ENCODE measurements at places on chromosomes 6 and 20. TPM values are rescaled to one million over a fixed set of nuclear protein-coding genes. Genes with fewer than 3 reads are reported as not detected.

Gene RAB22A
- polyA plus RNA-seq: 20.6 TPM

Gene OPRM1
- polyA plus RNA-seq: not detected

Gene GSTA3
- not detected for polyA plus RNA-seq

Gene BPIFB4
- polyA plus RNA-seq: not detected

Gene WFDC9
- polyA plus RNA-seq: not detected

Gene RRAGD
- 0.08 TPM for polyA plus RNA-seq

Gene DCBLD1
- 35.2 TPM for polyA plus RNA-seq

Gene GGTLC1
- polyA plus RNA-seq: not detected

Gene PRPH2
- polyA plus RNA-seq: 6.3 TPM

Gene RPP40
- 8.3 TPM for polyA plus RNA-seq

Gene CRISP3
- polyA plus RNA-seq: not detected

Gene CD164
- polyA plus RNA-seq: 280 TPM

Gene SOX4
- 6.5 TPM for polyA plus RNA-seq

Gene FNDC11
- polyA plus RNA-seq: 0.22 TPM

Gene KCNK5
- 0.02 TPM for polyA plus RNA-seq

Gene NKX2-4
- polyA plus RNA-seq: not detected

DNA sequence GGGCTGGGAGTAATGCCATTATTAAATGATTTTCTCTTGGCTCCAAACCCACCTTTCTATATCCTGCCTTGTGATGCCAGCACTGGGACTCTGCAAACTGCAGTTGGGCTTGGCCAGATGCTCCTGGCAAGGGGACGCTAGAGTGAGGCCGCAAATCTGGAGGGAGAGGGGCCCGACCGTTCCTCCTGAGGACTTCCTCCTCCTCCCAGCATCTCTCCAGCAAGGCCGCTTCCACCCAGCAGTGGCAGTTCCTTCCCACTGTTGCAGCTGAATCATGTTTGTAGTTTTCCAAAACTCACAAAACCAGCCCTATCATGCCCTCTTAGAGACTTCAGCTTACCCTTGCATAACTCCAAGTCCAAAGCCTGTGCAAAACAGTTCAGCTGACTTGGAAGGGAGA lies 244.4 kb downstream of the FOXA2 start:
- no peak for DNase-seq

DNA sequence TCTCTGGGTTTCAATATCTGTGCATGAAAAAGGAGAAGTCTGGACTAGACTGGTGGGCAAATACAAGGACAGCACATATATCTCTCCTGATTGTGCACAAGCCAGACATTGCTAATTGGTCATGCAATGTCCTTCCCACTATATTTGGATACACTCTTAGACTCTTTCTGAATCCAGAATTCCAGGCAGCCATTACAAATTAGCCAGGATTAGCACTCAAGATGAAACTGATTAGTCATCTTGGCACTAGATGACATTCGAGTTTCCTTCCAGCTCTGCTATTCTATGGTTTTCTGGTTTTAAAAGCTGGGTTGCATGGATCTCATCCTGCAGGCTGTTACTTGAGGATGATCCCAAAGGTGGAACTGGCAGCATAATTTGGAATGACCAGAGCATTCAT lies 73.2 kb downstream of the SCP2D1 start:
- no peak for DNase-seq

DNA sequence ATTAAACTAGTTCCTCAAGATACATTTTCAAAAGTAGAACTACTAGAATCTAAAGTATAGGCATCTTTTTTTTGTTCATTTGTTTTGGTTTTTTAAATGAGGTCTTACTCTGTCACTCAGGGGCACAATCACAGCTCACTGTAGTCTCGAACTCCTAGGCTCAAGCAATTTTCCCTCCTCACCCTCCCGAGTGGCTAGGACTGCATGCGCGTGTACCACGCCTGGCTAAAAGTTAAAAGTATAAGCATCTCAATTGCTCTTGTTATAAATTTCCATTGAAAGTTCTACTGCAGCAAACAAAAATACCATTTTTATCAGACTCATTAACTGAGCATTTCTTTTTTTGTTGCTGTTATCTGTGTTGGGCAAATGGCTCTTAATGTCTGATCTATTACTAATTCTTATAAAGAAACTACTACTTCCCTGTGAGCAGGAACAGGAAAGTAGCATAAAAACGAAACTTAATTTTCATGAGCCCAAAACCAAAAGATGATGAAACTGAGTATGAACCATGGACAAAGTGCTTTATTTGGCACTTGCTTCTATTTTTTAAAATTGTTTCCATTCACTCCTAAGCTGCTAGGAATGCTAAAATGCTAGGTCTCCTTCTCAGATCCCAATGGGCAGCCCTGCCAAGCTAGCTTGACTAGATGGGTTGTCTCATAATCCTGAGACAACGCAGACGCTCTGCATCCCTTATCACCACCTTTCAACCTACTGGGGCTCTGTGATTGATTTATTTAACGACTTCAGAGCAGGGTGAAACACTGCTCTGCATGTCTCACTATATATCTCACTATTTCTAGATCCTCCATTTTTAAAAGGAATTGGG lies 36.9 kb downstream of the TRPC4AP start:
- DNase-seq: peak; percentile 60

GRCh38 chr20:48605364-48606171 lies 222.2 kb downstream of the PREX1 start:
- DNase-seq: no peak

GRCh38 chr6:139743664-139744437 lies 369.4 kb upstream of the CITED2 start:
- peak; percentile 81 for DNase-seq

GRCh38 chr20:22093122-22093521 lies 387.7 kb downstream of the PAX1 start:
- no peak for DNase-seq

DNA sequence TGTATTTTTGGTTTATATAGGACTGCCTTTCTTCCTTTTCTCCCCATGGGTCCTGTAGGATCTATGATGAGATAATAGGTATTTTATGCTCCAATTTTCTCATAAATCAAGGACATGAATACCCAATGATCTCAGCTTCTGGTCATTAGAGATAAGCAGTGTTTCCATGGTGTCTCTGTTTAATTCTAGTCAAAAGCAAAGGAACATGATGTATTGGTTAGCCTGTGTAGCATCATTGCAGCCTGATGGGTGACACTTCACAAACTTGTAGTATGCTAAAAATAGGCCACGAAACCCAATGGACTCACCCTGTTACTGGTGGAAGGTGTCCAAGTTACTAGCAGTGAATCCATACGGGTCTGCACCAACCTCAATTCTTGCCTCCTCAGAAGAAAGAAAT lies 116.2 kb upstream of the SNX9 start:
- DNase-seq: no peak

- DNase-seq: no peak
These were observed 72.4 kb downstream of the TRDN start for GRCh38 chr6:123564361-123564760.

- DNase-seq: no peak
These were observed 5.4 kb upstream of the GINM1 start for GRCh38 chr6:149560736-149561135.

GRCh38 chr6:105733556-105734162 lies 330.8 kb upstream of the PREP start:
- peak; percentile 40 for DNase-seq

DNA sequence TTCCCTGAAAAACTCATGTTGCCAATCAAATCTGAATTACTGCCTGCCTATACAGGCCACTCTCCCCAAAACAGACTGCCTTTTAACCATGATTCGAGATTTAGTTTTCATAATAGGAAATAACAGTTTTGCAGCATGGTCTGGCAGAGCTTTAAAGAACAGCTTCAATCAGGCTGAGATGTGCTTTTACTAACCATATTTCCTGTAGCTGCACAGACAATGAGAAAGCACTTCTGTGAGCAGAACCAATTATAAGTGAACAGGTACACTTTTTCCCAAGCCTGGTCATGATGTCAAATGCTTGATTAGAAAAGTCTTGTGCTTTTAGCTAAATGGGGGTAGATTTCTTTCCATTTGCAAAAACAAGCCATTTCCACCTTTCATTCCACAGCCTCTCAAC lies 108.2 kb downstream of the THEMIS start:
- DNase-seq: no peak

DNA sequence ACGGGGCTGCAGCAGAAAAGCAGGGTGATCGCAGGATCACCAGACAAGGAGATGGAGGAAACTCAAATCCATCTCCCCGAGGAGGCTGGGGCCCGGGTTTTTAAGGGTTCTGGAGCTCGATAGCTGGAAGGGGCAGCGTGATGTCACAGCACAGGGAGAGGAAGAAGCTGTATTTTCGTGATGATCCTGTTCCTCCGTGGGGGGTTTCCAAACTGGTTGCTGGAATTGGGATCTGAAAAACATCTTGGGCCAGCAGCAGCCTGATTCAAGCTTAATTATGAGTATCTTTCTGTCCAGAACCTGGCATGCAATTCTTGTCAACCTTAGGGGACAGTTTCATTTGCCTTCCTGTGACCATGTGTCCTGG lies 4.1 kb downstream of the CST7 start:
- no peak for DNase-seq

GRCh38 chr6:14055541-14055940 lies 62.0 kb upstream of the CD83 start:
- no peak for DNase-seq

- DNase-seq: peak; percentile 51
These were observed 91.7 kb upstream of the KCNQ5 start for GRCh38 chr6:72530152-72530551.

DNA sequence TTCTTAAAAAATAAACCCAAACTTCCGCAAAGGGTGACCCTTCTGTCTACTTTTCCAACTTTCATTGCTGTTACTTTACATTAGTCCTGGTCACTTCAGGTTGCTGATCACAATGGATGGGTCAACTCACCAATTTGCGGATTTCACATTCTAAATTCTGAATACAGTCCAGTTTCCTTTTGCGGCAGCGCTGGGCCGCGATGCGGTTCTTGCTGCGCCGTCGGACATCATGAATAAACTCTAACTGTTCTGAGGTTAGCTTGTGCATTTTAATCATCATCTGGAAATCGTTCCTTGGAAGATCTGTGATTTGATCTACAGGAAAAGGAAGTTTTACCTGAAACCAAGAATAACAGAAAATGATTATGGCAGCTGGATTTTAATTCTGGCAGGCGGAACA lies 43.7 kb downstream of the GJA10 start:
- DNase-seq: no peak

- DNase-seq: peak; percentile 72
These were observed 42.6 kb upstream of the SUPT3H start for GRCh38 chr6:45420083-45420908.

DNA sequence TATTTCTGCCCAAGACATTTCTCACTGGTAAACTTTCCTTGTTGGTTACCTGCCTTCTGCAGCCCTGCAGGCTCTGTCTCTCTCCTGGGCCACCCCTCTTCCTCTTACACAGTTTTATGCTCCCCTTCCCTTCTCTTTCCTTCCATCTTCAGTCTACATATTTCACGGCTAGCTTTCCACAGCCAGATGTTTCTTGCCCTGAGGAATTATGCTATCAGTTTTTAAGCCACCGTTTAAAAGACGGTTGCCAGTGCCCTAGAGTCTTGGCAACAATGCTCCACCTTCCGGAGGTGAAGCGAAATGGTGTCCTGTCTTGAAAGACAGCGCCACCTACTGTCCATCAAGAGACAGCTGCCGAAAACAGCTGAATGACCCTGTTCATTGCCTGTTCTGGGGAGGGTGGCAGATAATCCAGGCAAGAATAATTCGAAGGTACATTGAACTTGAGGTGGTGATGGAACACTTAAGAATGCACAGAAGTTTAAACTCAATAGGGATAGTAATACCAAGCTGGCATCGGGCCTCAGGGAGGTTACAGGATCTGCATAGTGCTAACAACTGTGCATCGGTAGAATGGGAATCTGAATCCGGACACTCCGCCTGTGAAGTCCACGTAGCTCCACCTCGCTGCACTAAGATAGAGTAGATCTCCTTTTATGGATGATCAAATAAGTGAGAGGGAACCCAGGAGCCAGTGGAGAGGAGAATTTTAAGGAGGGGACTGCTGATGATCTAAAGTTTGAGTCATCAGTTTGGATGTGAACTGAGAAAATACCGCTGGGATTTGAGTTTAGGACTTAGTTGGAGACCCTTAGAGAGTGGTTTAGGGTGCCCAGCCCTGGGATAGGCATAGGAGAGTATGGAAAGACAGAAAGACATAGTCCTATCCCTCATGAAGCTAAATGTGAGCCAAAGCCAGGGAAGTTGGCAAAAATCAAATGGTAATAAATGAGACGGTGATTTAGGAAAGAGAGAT lies 4.8 kb upstream of the TRIM40 start:
- peak; percentile 79 for DNase-seq

DNA sequence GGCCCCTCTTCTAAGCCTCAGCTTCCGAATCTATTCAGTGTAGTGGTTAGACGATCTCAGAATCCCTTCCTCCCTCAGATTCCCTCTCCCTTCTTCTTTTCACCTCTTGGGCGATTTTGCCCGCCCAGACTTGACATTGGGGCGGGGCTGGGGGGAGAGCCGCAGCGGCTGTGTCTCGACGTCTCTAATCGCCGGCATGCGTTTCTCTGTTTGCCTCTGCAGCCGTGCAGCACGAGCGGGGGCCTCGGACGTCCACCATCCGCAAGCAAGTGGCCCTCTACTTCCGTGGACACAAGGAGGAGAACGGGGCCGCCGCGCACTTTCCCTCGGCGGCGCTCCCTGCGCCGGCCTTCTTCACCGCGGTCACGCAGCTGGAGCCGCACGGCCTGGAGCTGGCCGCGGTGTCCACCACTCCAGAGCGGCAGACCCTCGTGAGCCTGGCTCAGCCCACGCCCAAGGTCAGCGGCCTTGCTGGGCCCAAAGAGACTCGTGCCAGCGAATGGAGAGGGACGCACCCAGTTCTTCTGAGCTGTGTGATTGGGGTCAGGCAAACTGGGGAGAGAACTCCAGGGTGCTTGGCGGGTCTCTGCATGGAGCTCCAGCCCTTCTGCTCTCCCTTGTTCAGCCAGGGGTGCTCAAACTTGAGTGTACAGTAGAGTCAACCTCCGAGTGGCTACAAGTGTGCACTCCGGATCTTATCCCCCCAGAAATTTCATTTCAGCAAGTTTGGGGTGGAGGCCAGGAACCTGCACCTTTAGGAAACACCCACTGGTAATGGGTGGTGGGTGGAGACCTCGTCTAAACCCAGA lies 10.7 kb downstream of the NR2E1 start:
- DNase-seq: no peak

- DNase-seq: no peak
These were observed 84.6 kb downstream of the AK9 start for GRCh38 chr6:109606359-109606758.

- no peak for DNase-seq
These were observed 18.6 kb upstream of the ELOVL2 start for GRCh38 chr6:11062715-11063114.

DNA sequence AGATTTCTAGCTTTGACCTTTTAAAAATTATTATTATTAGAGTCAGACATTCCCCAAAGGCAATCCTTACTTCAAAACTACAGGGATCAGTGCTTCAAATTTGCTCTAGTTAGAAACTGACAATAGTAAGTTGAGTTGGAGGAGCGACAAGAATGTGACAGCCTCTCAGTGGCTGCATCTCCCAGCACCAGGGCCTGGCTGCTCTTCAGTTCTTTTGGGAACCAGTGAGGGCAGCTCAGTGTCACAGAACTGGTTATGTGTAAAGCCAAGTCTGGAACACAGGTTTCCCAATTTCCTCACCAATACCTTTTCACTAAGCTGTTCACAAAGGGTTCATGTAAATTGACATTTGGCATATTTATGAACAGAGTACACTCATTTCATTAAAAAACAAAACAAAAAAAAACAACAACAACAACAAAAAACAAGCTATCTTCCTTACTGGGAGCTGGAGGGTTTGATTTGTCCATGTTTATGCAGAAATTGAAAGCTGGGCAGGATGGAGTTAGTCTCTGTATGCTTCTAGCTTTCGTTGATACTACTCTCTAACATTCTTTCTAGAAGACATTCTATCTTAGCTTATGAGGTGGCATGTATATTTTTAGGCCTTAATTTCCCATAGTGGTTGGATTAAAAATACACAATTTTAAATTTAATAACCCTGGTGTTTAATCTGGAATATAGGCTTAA lies 95.0 kb downstream of the SAMD5 start:
- peak; percentile 18 for DNase-seq

Data from fibroblast of lung (primary cell).